ENCODE measurements at places on chromosomes 13 and 19.

DNA sequence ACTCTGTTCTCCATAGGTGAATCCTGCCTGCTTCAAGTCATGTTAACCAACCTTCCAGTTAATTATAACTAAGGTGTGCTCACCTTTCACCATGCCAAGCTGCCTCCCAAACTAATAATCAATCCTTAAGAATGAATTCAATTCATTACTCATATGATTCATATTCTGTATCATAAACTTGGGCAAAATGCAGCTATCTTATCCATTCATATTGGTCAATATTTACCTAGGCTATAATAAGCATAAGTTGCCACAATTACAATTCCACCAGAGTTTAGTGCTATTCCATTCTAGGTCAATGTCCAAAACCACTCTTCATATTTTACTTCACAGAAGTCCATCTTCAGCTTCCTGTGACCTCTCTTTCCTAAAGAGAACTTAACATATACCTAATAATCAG lies 13.4 kb downstream of the ELF1 start:
- no peak for DNase-seq

- no peak for DNase-seq
Observed at GRCh38 chr19:2795827-2796658, 10.7 kb downstream of the THOP1 start.

DNA sequence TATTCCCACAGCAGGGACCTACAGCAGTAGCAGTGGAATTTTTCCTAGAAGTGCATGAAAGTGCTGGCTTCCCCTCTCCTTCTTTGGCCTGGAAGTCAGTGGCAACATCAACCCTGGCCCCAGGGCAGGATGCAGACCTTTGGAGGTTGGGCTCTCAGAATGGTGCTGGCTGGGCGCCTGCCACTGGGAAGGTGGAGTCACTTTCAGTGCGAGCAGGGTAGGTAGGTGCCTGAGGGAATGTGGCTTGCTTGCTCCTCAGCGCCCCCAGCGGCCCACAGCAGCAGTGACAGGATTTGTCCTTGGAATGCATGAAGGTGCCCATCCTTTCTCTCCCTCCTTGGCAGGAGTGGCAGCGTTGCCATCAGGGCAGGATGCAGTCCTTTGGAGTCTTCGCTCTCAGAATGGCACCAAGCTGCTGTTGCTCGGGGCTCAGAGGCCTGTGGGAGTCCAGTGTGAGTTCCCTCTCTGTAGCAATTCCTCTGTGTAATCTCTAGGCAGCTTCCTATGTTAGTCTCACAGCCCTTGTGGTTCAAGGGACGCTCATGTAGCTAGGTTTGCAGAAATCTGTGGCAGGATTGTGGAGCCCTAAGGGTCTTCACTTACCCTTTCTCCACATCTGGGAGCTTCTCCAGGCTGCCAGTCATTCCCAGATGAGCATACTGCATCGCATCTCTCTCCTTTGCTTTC lies 354.4 kb upstream of the DACH1 start:
- peak; percentile 48 for DNase-seq

DNA sequence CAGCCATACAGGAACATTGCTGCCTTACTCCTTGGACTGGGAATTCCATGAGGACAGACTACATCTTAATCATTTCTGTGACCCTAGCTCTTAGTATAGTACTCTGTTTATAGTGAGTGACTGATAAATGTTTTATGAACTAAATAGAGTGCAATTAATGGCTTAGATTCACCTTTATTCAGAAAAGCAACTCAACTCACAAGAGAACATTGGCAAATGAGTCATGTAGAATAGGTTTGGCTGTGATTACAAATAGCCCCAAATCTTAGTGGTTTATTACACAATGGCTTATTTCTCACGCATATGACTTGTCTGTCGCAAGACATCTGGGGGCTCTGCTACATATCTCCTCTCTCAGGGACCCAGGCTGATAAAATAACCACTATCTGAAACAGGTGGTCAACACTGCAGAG lies 121.6 kb upstream of the KL start:
- no peak for DNase-seq

GRCh38 chr19:8416796-8417195 lies 3.7 kb downstream of the MARCHF2 start:
- no peak for DNase-seq

DNA sequence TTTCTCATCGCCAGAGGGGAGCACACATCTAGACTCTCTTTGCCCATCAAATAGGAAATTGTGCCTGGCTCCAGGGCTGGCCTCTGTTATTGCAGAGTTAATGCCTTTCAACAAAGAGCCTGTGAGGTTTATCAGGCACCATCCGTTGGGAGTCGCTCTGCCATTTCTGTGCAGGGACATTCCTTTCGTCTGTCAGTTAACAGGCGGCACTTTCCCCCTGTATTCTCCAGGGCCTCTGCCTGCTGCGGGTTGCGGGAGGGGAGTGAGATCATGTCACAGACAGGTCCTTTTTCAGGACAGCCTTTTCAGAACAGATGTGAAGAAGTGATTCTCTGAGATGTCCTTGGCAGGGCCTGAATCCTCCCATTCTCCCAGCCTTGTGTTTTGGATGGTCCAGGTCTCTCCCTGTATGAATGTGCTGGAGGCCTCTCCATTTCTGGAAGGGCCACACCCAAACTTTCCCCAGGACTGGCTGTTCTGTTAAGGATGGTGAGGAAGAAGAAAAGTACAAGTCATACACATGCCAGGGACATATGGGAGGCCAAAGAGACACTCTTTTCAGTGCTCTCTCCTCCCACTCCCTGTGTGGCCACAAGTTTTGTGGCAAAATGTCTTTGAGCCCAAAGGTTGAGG lies 14.9 kb downstream of the SERP2 start:
- DNase-seq = peak; percentile 83

GRCh38 chr13:27245610-27246009 lies 5.7 kb upstream of the RPL21 start:
- no peak for DNase-seq

GRCh38 chr13:108361769-108362168 lies 92.3 kb downstream of the TNFSF13B start:
- DNase-seq = peak; percentile 17

DNA sequence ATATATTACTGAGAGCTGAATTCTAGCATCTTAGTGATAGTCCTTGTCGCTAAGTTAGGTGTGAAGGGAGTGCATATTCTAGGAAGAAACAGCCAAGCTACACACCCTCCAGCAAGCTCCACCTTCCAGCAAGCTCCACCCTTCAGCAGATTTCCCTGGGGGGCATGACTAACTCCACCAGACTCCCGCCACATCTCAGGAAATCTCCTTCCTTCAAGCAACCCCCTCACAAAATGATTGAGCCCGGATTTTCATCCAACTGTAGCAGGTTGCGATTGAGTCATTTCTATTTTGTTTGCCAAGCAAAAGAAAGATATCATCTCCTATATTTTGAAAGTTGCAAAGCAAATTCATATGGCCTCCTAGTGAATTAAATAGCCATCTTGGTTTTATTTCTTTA lies 162.1 kb upstream of the TMTC4 start:
- no peak for DNase-seq

DNA sequence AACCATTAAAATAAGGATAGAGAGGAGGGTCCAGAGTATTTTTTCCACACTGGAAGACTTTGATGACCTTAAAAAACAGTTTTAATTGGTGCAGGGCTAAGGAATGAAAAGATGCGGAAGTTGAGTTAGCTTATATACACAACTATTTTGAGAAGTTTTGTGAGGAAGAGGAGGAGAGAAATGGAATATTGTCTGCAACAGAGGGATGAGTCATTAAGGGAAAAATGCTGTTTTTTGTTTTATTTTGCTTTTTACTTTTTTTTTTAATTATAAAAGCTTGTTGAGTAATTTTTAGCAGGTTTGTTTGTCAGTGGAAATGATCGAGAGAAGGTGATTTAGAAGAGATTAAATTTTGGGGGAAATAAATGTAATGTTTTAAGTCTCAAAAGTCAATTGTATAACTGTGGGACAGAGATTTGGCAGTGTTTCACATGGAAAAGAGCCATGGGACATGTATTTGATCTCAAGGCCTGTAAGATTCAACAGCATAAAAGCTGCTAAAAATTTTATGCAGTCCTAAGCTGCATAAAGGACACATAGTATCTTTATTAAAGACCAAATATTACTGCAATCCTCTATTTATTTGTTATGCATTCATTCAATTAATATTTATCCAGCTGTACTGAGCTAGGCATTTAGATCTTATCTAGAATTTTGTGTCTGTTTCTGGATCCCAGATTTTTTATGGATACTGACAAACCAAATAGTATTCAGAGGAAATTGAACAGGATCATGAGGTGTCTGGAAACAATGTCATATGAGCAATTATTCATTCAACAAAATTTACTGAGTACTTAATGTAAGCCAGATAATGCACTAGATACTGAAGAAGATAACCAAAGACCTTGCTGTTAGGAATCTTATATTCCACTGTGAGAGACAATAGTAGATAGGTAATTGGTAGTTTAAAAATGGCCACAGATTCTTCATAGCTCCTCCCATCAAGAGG lies 72.7 kb downstream of the DNAJC15 start:
- DNase-seq = no peak

Data from glutamatergic neuron (in vitro differentiated cells).